Stimulated activated CD4-positive, alpha-beta T cell treated with anti-CD3 and anti-CD28 coated beads, Interleukin-12 subunit alpha, Interleukin-12 subunit beta, amount 100 ng/mL, for 24 hours (primary cell): ENCODE measurements at places on chromosomes 11 and 22.

GRCh38 chr11:7524462-7525235 is 10.8 kb downstream of the PPFIBP2 start:
- DNase-seq: no peak

DNA sequence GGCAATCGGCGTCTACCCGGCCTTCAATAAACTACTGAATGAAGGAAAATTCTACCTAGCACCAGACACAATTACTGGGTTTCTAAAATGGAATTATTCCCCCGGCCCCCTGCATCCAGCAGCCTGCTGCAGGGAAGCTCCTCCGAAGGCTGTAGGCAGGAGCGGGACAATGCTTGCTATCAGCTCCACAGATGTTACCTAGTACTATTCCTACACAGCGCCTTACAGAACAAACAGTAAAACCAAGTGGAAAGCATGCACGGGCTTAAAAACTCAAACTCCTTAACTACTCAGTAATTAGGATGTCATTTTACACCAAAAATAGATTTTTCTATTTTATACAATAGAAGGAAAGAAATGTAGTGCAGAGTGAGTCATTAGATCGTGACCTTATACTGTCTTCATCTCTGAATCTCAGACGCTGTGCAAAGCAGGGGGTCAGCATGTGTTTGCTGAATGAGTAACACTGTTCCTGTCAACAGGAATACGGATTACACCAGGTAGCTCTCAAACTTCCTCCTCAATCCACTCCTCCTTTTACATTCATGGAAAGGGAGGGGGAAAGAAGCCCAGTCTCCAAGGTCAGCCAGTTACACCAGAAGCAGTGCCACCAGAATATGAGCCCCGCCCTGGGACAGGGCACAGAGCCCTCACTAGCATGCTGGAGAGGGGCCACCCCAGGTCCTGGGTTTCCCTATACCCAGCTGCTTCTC is 74.9 kb downstream of the PACSIN2 start:
- no peak for DNase-seq

GRCh38 chr11:69451289-69451688 is 30.2 kb upstream of the LINC01488 start:
- no peak for DNase-seq

DNA sequence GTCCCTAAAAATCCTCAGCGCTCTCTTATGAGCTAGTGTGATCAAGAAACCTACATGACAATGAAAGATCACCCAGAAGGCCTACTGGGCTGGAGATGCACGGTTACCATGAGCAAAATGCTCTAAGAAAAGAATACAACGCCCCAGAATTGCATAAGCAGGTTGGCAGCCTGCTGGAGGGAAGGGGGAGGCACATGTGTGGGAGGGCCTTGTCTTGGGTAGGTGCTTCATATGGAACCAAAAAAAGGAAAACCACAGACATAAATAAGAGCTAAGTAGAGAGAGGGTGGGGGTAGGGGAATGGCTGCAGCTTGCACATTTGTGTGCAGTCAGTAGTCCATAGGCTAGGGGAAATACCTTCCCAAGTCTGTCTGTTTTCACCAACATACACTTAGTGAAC is 2.8 kb downstream of the SIAE start:
- no peak for DNase-seq

GRCh38 chr11:117230999-117231841 is 653 bp downstream of the PCSK7 start:
- no peak for DNase-seq

- DNase-seq: no peak
Measured at GRCh38 chr11:126140201-126140925, 71.1 kb downstream of the RPUSD4 start.

DNA sequence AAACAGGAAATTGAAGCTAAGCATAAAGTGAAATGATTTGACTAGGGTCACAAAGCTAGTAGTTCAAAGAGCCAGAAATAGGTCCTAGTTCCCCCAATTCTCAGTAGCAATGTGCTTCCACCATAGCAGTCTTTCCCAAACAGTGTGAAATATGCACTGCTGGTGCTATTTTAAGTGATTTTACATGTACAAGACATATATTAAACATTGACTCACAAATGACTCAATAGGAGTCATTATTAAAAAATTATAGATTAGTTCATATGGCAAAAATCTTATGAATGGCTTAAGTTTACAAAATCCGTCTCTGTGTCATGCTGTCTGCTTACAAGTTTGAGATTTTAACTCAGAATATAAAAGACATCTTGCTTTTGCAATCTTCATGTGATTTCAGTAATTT is 21.4 kb downstream of the KIF18A start:
- no peak for DNase-seq

GRCh38 chr11:95432714-95433503 is 201.9 kb upstream of the SESN3 start:
- DNase-seq: no peak

GRCh38 chr11:83835423-83835822 is 549.3 kb upstream of the CCDC90B start:
- DNase-seq: no peak

- no peak for DNase-seq
Measured at GRCh38 chr11:61610905-61611304, 30.0 kb upstream of the SYT7 start.

DNA sequence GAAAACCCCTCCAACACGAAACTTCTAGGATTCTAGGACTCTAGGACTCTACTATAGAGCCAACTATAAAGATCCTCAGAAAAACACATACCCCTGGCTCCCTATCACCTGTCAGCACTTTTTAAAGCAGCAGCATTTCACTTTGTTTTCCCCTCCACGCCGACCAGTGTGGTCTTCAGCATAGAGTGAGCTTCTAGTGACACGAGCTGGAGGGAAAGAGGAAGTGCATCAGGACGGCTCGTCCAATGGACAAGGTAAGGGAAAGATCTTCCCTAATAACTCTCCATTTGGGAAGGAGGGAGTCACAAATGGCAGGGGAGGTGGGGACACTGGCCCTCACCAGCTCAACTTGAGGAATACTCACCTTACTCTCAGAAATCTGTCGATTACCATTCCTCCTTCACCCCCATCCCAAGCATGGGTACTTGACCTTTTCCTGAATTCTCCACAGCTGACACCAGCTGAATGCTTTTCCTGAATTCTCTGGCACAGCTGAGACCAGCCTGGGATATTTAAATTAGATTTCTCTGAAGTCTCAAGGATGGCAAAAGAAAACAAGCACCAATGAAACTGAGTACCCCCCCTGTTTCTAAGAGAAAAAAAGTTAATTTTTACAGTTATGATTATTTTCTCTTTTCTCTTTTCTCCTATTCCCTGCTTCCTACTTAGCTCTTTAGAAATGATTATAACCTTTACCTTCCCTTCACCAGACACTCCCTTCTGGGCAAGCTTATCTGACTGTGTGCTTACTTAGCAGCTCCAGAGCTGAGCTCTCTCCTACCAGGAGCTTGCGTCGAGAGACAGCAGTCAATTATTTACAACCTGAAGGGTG is 33.3 kb upstream of the NNMT start:
- DNase-seq: no peak

DNA sequence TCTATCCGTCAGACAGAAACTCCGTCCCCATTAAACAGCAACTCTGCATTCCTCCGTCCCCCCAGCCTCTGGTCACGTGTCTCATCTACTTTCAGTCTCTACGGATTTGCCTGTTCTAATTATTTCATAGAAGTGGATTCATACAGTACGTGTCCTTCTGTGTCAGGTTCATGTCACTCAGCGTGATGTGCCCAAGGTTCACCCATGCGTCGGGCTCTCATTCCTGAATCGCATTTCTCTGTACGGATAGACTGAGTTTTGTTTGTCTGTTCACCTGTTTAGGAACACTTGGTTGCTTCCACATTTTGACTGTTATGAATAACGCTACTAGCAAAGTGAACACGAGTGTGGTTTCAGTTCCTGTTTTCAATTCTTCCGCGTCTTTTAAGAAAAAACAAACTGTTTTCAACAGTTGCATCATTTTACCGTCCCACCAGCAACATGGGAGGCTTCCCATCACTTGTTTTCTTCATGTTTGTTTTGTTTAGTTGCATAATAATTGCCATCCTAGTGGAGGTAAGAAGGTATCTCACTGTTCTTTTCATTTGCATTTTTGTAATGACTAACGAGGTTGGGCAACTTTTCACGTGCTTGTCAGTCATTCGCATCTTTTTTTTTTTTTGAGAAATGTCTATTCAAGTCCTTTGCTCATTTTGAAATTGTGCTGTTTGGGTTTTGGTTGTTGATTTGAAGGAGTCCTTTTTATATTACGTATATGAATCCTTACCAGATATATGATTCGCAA is 8.9 kb upstream of the NLRP6 start:
- peak; percentile 28 for DNase-seq

GRCh38 chr22:24727218-24727851 is 47.2 kb downstream of the PIWIL3 start:
- DNase-seq: no peak

- peak; percentile 32 for DNase-seq
Measured at GRCh38 chr11:58900479-58901420, 38.5 kb upstream of the GLYATL1 start.

DNA sequence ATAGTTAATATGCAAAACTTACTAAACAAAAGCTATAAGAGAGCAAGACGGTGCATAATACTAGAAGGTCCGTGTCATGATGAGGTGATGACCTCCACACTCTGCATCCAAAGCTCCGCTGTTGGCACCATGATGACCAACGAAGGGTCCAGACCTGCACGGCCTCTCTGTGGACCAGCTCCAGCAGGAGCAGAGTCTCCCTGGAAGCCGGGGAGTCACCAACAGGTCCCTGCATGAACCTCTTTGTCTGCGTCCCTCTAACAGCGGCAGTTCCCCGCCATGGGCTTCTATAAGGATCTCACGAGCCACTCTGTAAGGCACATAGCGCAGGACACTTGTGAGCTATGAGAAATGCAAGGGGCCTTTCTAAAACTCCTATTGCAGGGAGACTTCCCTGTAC is 517.3 kb downstream of the BRD1 start:
- DNase-seq: no peak

- DNase-seq: no peak
Measured at GRCh38 chr11:17683377-17684161, 35.8 kb upstream of the MYOD1 start.

DNA sequence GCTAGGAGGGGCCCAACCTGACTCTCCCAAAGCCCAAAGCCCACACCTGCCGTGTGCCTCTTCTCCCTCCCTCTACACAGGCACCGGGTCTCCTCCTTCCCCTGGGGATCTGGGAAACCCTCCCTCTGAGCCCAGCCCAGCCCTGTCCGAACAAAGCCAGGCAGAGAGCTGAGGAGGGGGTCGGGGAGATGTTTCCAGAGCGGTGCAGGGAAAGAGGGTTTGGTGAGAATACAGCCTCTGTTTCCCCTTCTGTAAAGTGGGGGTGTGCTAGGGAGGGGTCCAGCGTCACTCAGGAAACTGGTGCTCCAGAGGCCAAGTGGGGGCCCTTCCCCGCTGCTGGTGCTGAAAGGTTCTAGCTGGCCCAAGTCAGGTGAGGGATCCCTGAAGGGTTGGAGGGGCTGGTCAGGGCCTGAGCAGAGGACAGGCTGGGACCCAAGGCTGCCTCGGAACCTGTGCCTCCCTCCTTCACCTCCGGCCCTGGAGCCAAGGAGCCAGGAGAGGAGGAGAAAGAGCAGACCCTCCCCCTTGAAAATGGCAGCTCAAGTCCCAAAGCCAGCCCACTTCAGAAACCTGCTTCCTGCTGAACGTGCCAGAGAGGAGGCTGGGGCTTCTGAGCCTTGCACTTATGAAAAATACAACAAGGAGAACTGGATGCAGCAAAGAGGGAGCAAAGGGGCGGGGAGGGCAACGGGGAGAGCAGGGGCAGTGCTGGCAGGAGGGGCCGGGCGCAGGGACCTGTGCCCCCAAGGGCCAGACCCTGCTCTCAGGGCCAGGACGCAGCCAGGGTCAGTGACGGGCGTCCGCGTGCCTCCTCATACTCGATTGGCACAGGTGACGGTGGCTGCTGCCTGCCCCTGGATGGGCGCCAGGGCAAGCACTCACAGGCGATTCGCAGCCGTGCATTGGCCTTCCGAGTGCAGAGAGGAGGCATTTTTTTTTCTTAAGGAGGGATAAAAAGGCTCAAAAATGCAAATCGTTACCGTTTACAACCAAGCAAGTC is 43.2 kb downstream of the MACROD1 start:
- DNase-seq: no peak

DNA sequence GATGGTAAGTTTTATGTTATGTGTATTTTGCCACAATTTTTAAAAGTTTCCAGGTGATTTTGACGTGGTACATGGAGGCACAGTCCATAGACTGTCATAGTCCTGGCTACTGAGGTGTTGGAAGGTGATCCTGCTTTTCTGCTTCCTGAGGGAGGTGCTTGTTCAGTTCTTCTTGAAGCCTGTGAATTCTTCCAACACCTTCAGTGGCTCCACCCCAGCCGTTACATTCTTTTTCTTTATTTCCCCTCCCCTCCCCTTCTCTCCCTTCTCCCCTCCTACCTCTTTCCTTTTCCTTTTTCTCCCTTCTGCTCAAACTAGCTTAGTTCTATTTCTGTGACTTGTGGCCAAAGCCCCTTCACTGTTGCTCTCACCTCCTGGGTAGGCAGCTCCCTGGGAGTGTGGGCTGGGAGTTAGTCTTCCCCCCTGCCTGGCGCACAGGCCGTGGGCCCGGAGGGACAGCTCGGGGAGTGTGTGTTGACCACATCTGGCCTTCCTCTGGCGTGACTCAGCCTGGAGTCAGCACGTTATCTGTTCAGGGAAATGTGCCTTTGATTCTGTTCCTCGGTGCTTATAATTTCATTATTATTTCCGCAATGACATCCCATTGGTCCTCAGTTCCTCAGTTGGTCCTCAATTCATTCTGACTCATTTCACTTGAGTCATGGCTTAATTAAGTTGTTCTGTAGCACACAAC is 566.2 kb downstream of the TBC1D22A start:
- no peak for DNase-seq

- no peak for DNase-seq
Measured at GRCh38 chr11:87422566-87422965, 384.8 kb downstream of the TMEM135 start.

GRCh38 chr22:46012881-46013281 is 35.9 kb upstream of the WNT7B start:
- DNase-seq: no peak

GRCh38 chr22:37569009-37569920 is 9.0 kb downstream of the CDC42EP1 start:
- no peak for DNase-seq

DNA sequence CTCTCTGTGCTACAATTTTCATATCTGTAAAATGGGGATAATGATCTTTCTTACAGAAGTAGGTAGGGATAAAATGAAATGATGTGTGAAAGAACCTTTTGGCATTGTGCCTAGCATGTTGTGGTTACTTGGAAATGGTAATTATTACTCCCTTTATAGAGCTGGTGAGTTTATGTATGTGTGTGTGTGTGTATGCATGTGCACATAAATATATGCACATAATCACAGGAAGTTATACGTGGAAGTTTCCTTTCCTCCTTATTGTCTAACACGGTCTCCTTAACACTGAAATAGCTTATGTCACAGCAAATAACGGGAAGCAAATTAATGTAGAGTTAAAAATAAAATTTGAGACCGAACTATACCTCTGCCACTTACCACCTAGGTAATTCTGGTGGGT is 163.7 kb upstream of the ZBED5 start:
- DNase-seq: no peak
